NCI-H1105 treated with DMSO at 0.1 percent for 48 hours (cell line): ENCODE measurements at places on chromosomes 16 and 17.

- DNase-seq = peak; percentile 23
Measured at GRCh38 chr17:58577696-58578095, 63.3 kb upstream of the MTMR4 start.

GRCh38 chr16:22356930-22357634 is 17.3 kb downstream of the CDR2 start:
- no peak for DNase-seq

DNA sequence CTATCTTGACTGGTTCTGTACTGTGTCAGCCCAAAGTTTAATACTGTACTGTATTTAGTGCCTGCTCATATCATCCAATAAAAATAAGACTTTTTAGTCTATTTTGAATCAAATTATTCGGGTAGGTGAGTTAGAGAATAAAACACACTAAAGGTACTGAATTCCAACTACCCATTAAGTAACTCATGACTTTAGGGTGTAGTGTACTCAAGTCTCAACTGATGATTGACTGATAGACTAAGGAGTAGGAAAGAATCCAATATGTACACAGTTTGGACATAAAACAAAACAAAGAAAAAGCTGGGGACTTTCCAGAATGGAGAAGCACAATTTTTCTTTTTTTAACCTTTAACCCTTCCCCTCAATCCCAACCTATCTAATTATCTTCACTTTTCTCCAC is 4.1 kb downstream of the EZH1 start:
- no peak for DNase-seq

GRCh38 chr16:80664226-80664625 is 123.4 kb downstream of the DYNLRB2 start:
- DNase-seq = no peak

DNA sequence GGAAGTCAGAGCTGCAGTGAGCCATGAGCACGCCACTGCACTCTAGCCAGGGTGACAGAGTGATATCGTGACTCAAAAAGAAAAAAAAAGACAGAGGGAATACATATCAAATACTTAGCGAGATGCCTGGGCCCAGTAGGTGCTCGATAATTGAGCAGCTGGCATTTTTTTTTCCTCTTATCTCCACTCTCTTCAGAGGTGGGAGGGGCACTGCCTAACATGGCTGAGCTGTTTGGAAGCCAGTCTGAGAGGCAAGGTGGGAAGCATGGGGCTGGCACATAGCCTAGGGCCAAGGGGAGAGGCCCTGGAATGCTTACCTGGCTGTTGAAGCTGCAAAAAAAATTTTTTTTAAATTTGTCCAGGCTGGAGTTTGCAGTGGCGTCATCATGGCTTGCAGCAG is 38.4 kb downstream of the HIC1 start:
- peak; percentile 6 for DNase-seq

DNA sequence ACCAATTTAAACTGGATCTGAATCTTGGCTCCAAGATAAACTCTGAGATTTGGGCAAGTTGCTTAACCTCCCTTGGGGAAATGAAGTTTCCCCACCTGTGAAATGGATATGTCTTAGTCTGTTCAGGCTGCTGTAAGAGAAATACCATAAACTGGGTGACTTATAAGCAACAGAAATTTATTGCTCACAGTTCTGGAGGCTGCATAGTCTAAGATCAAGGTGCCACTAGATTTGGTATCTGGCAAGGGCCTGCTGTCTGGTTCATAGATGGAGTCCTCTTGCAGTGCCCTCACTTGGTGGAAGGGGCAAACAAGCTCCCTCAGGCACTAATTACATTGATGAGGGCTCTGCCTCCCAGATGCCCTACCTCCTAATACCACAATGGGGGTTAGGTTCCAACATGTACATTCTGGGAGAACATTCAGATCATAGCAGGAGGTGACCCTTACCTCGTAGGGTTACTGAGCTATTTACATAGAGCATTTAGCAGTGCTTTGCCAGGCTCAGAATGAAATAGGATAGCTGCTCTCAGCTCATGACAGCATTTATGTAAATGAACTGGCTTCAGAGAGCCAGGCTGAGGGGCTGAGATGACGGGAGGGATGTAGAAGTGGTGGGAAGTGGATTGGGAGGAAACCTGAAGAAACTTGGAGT is 83.9 kb downstream of the SPECC1 start:
- no peak for DNase-seq

DNA sequence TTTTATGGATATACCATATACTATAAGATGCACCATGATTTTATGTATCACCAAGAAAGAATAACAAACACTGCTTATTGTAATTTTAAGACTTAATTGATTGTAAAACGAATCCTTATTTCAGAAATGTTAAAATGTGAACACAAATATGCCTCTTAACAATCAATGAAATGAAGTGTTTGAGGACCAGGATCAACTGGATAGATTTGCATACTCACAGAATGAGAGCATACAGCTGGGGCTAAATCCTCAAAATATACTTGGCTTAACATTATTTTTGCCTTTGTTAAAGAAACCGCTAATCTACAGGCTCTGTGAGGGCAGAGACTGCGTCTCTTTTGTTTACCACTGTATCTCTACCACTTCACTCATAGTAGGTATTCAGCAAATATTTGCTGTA is 93.6 kb downstream of the SPACA3 start:
- DNase-seq = no peak

GRCh38 chr16:48961546-48961945 is 320.1 kb downstream of the CBLN1 start:
- peak; percentile 41 for DNase-seq
